ENCODE measurements at places on chromosomes 1 and 21. TPM values are rescaled to one million over a fixed set of nuclear protein-coding genes. Genes with fewer than 3 reads are reported as not detected.
A peak's percentile ranks its signal among the peaks of the same experiment; 100 is the strongest.

GRCh38 chr21:29193901-29194300, 63.5 kb downstream of the MAP3K7CL start:
- no peak for DNase-seq

DNA sequence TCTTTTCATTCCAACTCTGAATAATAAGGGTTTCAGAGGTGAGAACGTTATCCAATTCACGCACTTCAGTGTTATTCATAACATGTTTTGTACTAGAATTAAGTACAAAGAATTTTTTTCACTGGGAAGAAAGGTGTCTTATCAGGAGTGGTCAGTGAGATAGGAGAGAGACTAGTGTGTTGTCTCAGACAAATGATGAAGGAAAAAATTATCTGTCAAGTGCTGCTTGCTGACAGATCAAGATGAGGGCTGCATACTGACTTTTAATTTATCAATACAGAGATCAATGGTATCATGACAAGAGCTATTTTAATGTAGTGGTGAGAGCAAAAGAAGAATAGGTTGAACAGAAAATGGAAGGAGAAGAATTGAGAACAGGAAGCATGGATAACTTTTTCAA, 402.4 kb downstream of the KCNT2 start:
- no peak for DNase-seq

GRCh38 chr1:156880473-156880872, 13.0 kb upstream of the PEAR1 start:
- no peak for DNase-seq

The SPOCD1 gene
- polyA plus RNA-seq = 1.1 TPM

The TMEM59 gene
- polyA plus RNA-seq = 257 TPM

GRCh38 chr1:89001510-89001909, 9.1 kb upstream of the KYAT3 start:
- DNase-seq = no peak

DNA sequence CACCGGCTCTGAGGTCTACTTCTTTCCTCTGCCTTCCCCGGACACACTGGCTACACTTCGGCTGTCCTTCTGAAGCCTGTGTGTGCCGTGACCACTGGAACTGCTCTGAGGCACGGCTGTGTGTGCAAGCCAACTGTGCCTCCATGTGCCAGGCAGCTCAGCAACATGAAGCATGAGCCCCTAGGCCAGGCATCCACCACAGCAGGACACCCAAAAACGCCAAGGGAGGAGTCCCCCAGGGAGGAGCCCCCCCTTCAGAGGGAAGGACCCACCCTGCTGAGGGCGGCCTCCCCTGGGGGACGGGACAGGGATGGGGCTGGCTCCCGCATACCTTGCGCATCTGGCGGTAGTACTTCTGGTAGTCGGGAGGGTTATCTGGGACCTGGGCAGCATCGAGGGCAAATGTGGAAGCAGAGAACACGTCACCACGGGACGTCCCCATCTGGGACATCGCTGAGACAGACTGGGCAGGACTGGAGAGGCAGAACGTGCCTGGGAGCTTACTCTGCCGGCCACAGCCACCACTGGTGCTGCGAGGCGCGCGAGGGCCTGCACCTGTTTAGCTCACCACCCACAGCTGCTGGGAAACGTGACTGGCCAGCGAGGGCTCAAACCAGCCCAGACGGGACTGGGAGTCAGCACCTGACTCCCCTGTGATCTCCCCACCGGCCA, 20.5 kb downstream of the LSS start:
- no peak for DNase-seq

DNA sequence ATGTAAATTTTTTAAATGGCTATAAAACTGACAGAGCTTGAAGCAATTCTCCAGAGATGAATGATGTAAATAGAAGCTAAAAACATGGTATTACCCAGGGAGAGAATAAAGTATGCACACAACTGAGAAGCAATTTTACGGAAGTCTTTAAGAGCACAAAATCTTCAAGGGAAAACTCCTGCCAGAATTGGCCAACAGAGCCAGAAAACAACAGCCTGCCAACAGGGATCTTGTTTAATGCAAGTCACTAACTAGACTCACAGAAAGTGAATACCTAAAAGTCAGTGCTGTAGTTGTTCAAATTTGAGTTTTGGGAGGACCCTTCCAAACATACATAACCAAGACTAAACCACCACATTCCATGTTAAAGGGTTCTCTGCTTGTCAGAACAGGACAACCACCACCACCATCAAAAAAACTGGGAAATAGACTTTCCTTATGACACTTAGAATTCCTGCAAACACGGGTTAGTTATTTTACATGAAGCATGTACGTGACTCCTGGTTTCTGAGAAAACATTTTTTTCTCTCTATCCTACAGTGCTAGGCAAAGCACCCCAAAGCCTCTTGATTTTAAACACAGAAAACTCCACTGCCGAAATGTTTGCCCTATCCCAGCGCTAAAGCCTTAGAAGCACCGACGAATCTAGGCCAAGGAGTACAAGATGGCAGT, 1.6 kb downstream of the EPS15 start:
- peak; percentile 37 for DNase-seq

GRCh38 chr1:102098536-102098935, 101.8 kb upstream of the OLFM3 start:
- DNase-seq = no peak

DNA sequence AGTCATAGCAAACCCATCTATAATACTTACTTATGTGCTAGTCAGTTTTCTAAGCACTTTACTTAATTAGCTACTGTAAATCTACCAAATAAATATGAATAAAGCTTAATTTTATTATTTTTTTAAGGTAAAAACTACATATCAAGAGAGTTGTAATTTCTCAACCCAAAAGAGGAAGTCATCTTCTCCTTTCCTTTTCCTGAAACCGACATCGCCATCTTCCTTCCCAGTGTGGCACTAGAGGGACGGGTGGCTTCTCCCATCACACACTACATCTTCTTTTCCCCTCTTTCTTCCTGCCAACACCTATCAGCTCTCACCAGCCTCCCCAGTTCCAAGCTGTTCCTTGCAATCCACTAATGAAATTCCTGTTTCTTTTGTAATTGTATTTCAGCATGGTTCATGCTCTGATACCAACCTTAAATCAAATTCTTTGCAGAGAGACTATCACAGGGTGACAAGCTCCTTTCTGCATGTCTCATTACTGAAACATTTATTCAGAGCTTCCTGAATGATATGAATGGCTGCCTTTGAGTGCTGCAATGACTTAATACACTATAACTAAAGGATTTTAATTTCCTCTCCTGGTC, 251.6 kb upstream of the FAM78B start:
- DNase-seq = no peak

The DIRAS3 gene
- polyA plus RNA-seq = 2.8 TPM

The NTMT2 gene
- polyA plus RNA-seq = 0.10 TPM

- no peak for DNase-seq
These were observed 34.7 kb upstream of the C1orf115 start for GRCh38 chr1:220655509-220655908.

Data from right lung (tissue), 10 donors.